Left kidney (tissue), 8 donors: ENCODE measurements at places on chromosomes 6 and 20. TPM values are rescaled to one million over a fixed set of nuclear protein-coding genes. Genes with fewer than 3 reads are reported as not detected.

GRCh38 chr6:12557765-12558164 is 158.8 kb upstream of the PHACTR1 start:
- DNase-seq: no peak

Gene ADA
- 6.5 TPM for polyA plus RNA-seq

DNA sequence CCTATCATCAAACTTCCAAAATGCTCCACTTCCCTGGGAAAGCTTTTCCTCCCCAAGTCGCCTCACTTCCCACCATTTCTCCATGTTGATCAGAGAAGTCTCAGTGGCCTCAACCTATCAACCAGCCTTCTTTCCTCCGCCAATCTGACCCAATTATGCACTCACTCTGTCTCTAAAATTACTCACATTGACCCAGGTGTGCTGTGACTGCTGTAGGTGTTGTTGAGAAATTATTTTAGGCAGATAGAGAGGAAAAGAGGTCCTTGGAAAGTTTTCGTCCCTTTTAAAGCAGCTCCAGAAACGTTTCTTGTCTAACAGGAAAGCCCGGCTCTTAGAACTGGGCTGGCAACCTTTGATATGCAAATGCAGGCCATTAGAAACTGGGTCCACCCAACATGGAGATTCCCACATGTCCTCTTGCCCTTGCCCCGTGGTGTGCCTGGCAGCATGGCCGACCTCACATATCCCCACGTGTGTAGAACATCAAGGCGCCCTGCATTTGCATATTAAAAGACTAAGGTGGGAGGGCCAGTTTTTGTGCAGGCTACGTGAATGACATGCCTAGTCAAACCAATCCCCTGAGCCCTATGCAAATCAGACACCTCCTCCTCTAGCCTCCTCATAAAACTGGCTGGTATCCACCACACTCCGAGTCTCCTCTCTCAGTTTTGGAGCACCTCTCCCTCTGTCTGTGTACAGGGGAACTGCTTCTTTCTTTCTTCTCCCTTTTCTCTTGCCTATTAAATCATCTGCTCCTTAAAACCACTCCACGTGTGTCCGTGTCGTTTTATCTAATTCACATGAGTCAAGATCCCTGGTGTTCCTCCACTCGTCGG is 12.9 kb downstream of the IPCEF1 start:
- DNase-seq: no peak

GRCh38 chr6:4637691-4638433 is 138.3 kb upstream of the CDYL start:
- DNase-seq: no peak

Gene GDAP1L1
- 0.53 TPM for polyA plus RNA-seq

- no peak for DNase-seq
These were observed 51.1 kb upstream of the TRDN start for GRCh38 chr6:123687864-123688263.

DNA sequence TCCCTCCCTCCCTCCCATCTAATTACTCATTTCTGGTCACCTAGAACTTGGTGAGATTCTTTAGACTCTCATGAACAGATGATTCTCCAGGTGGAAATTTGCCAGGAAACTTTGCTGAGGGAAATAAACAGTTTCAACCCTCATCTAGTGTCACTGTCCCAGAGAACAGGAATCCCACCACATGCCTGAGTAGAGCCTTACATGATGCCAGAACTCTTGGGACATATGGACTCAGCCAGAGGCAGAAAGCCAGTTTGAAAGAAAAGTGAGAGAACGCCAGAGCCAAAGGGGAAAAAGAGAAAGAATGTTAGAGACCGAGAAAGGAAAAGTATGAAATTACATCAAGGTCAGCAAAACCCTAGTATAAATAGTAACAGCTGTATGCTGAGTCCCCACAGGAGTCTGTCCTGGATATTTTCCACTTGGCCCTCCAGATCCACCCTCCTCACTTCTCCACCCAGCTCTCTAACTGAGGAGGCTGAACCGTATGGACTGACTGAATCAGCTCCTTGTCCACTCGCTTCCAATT is 127.5 kb upstream of the COL21A1 start:
- DNase-seq: no peak

DNA sequence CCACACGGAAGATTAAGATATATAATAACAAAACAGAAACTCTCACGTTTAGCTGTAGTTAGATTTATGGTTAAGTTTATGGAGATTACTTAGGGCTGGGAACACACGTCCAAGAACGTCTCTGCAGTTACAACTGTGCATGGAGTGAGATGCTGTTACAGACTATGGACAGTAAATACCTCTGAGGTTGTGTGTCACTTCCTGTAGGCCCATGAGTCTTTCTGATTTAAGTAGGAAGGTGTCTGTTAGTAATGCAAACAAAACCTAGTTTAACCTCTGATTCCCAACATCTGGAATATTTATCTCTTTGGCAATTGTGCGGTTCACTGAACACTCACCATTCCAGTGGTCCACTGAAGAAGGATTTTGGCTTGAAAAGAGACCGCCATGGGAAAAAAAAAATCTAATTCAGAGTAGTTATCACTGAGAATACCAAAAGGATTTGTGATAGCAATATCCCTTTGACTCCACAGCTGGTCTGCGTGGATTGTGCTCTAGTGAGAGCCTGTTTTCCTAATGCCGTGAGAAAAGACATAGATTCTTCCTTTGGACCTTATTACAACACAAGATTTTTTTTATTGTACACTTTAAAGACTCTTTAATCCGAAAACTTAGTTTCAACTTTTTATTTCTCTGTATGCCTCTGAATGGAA is 478.2 kb upstream of the CITED2 start:
- no peak for DNase-seq

GRCh38 chr6:149032599-149033405 is 284.7 kb upstream of the TAB2 start:
- no peak for DNase-seq

DNA sequence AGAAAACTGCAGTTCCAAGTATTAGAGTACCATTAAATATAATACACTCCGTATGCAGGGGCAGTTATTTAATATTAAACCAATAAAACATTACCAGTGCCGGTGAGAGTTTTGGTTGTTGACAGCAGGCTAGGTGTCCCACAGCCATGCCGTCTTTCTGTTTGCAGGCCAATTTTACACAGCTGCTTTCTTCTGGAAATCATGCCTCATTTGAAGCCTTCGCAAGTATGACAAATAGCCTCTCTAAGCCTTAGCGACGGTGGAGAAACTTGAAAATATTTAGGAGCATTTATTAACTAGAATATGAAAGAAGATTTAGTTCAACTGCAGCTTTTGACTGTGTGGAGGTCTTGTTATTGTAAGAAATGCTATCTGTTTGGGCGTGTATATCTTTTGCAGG is 226.0 kb downstream of the BMP2 start:
- no peak for DNase-seq

Gene IRAK1BP1
- polyA plus RNA-seq: 13.9 TPM

GRCh38 chr20:48741669-48742068 is 86.1 kb downstream of the PREX1 start:
- DNase-seq: no peak

- no peak for DNase-seq
These were observed 36.9 kb downstream of the ARHGAP18 start for GRCh38 chr6:129672881-129673631.

Gene SLC22A23
- polyA plus RNA-seq: 12.8 TPM

DNA sequence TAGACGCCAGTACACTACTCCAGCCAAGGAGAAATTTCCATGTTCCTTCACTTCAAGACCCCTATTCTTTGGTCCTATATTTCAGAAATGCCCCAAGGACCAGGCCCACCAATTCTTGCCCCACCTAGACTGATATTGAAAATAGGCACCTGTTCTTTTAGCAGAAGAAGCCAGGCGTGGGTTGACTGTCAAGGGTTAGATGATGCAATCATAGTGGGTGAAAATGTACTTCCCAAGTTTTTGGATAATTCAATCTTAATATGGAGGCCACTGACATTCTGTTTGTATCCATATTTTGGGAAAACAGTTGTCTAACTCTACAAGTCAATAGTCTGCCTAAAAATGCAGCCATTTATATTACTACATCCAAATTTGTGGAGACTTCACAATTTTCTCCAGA is 21.0 kb upstream of the SNAP91 start:
- no peak for DNase-seq
